ENCODE measurements at places on chromosomes 16 and 17. TPM values are rescaled to one million over a fixed set of nuclear protein-coding genes. Genes with fewer than 3 reads are reported as not detected.
A peak's percentile ranks its signal among the peaks of the same experiment; 100 is the strongest.

GRCh38 chr17:45248132-45248957 lies 13.5 kb downstream of the SPATA32 start:
- DNase-seq, result peak; percentile 61

DNA sequence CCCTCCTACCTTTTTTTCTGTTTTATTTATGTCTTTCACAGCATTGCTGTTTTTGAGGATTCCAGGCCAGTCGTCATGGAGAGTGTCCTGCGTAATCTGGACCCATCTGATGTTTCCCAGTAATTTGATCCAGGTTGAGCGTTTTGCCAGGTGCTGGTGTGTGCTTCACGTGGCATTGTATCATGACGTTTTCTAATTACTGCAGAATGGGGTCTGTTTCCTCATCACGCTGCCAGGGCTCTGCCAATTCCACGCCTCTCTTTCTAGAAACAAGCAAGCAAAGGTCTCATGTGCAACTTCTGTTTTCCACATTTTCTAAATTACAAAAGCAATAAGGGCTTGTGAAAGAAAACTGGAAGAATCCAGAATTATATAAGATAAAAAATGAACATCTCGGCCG lies 28.3 kb upstream of the BHLHA9 start:
- peak; percentile 9 for DNase-seq

Gene KRT31
- 27.0 TPM for total RNA-seq

Gene TPSD1
- total RNA-seq, result not detected

GRCh38 chr16:48110982-48111381 lies 44.8 kb downstream of the ABCC12 start:
- DNase-seq, result no peak

- no peak for DNase-seq
Observed at GRCh38 chr16:9105189-9105588, 13.7 kb downstream of the HAPSTR1 start.

GRCh38 chr17:22490399-22490798 lies 798.1 kb downstream of the KCNJ18 start:
- DNase-seq, result no peak

DNA sequence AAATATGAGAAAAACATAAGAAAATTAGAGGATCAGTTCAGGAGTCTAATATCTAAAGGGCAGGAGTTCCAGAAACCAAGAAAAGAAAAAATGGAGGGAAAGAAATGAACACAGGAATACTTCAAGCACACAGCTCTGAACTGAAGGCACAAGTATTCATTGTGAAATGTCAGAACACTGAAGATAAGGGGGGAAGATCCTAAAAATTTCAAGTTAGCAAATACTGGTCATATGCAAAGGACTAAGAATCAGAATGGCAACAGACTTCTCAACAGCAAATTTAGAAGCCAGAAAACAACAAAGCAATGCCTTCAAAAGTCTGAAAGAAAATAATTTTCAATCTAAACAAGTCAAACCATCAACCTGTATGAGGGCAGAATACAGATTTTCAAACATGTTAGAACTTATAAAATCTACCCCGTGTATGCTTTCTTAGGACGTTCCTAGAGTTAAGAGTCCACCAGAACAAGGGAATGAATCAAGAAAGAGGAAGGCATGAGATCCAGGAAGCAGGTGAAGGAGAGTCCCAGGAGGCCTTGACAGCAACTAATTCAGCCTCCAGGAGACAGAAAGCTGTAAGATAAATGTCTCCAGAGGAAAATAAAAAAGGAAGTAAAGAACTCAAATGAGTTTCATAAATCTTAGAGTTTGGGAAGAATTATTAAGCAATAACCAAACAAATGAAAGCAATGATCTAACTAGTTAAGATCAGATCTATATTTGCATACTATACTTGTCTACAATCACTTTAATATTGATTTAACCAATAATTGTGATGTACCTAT lies 2.8 kb downstream of the BRD7 start:
- DNase-seq, result no peak

DNA sequence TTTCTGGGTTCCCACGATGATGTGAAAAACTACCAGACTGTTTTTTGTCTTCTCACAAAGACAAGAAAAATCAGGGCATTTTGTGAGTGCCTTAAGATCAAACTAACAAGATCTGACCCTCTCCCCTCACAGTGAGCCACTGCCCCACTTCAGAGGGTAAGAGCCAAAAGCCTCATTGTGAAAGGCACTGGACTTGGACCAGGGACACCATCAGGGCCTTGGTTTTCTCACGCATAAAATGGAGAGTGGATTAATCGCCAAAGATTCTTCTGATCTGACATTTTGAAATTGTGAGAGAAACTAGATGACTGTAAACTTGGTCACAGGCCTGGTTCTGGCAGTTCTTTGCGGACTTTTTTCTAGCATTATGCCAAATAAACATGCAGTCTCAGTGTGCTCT lies 21.0 kb upstream of the ENDOV start:
- no peak for DNase-seq

DNA sequence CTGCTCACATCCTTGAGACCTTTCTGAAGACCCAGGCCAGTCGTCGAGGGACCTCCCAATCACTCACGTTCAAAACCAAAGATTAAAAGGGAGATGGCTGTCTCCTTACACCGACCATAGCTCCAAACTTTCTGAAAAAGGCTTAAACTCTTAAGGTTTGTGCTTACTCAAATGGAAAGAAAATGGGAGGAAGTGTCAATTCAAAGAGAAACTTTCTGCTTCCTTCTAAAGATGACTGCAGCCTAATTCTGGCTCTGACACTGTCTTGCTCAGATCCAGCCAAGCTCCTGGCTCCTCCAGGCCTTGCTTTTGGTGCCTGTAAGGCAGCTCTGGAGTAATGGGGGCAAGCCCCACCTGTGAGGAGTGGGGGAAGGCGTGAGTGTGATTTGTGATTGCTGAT lies 54.9 kb upstream of the WSB1 start:
- DNase-seq, result no peak

DNA sequence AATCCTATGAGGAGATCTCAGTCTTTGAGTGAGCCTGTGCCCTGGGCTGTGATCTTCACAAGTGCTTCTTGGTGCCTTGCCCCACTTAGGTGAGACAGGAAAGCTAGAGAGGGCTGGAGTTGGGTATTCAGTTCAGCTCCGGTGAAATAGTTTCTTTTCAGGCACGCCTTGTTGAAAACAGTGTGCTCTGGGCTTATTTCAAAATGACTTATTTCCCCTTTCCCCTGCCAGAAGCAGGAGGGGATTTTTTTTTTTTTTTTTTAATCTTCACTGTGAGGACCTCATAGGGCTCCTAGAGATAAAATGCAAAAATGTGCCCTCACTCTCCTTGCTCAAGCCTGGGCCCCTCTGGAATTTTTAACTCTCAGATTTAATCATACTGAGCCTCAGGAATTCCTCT lies 27.2 kb downstream of the MOSMO start:
- DNase-seq, result no peak

DNA sequence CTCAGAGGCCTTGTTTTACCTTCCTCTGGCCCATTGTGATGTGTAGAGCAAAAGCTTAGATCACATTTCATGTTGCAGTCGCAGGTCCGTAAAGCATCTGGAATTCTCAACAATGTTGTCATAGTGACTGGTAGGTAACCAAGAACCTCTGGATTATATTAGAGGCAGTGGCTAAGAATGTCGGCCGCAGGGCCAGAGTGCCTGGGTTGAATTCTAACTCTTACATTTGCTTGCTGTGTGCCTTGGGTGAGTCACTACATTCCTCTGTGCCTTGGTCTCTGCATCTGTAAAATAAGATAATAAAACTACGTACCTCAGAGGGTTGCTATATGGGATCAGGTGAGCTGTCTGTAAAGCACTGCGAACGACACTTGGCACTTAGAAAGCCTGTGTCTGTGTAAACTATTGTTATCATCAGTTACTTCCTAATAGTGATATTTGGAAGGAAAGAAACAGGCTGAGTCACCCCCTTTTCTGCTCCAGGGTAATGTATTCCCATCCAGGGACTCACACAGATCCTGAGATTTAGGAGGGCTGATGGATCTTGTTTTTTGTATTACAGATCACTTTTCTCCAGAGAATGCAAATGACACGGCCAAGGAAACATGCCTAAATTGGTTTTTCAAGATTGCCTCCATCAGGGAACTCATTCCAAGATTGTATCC lies 52.2 kb downstream of the VPS35L start:
- DNase-seq, result no peak

Gene CSH1
- not detected for total RNA-seq

Gene ODAD4
- total RNA-seq, result 0.88 TPM

Gene QPRT
- total RNA-seq, result 91.7 TPM

- DNase-seq, result no peak
Observed at GRCh38 chr17:77106874-77107358, 33.9 kb upstream of the SEC14L1 start.

DNA sequence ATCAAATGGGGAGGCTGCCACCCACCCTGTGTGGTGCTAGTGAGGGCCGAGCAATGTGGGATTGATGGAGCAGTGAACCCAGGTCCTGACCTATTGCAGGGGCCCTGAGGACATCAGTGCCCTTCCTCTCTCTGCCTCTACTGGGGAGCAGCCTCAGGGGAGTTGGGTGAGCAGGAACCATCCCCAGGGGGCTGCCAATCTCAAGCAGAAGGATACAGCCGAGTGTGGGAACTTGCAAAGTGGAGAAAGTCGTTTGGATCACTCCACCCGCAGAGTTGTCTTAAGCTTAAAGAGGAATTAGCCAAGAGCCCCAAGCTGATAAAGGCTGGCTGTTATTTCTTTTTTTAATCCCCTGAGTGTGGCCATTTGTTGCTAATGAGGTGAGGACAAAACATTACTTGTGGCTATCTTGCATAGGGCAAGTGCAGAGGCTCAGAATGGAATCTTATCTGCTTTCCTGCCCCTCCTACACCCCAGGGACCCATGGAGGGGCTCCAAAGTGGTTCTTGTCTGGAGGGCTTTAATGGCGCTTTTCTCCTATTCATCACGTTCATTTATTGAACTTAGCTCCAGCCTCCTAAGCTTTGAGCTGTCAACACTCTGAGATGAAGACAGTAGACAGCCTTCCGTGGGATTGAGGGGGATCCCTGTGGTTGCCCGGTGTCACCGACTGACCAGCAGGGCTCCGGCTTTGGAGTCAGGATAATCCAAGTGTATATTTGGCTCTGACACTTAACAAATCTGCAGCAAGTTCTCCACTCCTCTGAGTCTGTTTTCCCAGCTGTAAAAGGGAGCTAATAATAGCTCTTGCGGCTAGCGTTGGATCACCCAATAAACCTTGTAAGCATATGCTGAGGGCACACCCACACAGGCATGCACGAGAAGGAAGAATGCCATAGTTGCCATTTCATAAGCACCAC lies 45.1 kb downstream of the MYH11 start:
- peak; percentile 66 for DNase-seq

DNA sequence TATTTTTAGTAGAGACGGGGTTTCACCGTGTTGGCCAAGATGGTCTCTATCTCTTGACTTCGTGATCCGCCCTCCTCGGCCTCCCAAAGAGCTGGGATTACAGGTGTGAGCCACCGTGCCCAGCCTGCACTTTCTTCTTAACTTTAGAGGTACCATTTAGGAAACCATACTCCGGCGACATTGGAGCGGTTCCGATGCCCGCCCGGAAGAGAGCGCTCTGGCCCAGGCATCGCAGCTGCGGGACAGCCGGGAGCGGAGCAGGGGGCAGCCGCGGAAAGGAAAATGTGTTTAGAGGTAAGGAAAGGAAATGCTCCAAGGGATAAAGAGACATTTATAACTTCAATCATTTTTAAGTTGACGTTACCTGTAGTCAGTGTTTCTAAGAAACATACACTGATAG lies 6.0 kb upstream of the HS3ST3B1 start:
- DNase-seq, result no peak

DNA sequence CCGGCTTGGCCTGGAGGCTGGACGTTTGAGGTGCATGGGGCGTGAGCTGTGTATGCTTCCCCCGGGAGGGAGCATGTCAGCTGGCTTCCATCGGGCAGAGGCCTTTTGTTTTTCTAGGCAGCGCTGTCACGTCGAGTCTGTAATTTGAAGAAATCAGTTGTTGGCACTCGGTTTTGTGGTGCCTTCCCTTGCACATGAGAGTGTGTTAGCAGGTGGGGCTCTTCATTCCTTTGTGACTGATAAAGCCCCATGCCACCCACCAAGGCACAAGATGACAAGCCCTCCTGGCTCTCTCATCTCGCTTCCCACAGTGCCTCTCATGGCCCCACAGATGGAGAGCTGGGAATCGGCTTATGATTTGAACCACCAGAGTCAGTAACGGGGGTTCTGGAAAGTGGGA lies 72.1 kb downstream of the BANP start:
- no peak for DNase-seq

Gene FBXW10
- total RNA-seq, result not detected

- no peak for DNase-seq
Observed at GRCh38 chr17:37182786-37183465, 192.9 kb upstream of the C17orf78 start.

- DNase-seq, result no peak
Observed at GRCh38 chr16:72936408-72936807, 111.5 kb downstream of the ZFHX3 start.

DNA sequence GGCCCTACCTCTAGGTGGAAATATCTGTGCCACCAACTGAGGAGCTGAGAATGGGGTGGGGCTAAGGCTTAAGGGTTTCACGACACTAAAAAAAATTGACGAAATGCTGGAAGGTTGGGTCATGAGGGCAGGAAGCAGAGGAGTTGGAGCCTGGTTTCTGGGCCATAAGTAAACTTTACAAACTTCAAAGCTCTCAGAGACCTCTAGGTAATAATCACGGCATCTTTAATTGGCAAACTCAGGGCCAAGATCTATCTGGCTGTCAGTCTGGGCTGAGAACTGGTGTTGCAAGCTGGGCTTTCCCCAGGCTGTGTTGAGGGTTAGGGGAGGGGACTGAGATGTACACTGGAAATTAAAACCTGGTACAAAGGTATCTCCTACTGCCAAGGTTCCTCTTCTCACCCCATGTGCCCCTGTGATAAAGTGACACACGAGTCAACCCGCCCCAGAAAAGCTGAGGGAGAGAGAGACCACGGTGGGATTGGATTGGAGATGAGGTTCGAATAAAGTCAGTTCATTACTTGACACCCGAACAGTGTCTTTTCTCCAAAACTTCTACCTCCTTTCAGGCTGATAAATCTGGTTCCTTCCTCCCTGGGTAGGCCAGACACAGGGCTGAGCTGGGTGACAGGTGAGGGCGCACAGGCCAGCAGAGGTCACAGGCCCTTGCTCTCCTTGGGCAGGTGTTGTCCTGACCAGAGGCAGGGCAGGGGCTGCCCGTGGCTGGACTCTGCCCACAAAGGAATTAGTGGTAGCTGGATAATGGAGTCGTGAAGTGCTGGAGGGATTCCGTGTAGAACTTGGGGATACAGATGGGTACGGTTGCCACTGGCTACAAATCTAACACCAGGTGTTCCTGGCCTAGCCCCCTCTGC lies 4.0 kb upstream of the ZNF768 start:
- no peak for DNase-seq

GRCh38 chr17:83103943-83104311 lies 24.5 kb downstream of the METRNL start:
- no peak for DNase-seq

DNA sequence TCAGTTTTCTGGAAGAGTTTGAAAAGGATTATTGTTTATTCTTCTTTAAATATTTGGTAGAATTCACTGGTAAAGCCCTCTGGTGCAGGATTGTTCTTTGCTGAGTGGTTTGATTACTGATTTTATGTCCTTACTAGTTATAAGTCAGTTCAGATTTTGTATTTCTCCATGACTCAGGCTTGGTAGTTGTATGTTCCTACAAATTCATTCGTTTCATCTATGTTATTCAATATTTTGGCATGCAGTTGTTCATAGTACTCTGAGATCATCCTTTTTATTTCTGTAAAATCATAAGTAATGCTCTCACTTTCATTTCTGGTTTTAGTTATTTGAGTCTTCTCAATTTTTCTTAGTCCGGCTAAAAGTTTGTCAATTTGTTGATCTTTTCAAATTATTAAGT lies 58.1 kb upstream of the CRYM start:
- DNase-seq, result peak; percentile 54

GRCh38 chr17:43970366-43970765 lies 16.6 kb upstream of the PYY start:
- no peak for DNase-seq

Gene TSNAXIP1
- total RNA-seq, result 0.65 TPM

Gene HOXB2
- total RNA-seq, result 0.41 TPM

Gene NOS2
- total RNA-seq, result not detected

All from foreskin keratinocyte (primary cell).